ENCODE measurements at places on chromosomes 4 and X.

DNA sequence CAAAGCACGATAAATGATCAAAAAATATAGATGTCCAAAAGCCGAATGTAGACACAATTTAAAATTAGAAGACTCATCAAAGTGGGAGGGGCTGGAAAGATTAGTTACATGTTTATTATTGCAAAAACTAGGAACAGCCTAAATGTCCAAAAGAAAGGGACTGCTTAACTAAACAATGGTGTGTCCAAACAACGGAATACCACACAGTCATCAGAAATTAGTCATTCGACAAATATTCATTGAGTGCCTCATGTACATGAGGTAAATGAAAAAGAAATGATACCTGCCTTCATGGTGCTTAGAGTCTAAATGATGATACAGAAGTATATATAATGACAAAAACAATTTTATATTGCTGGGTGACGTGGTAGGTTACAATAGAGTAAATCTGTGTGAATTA lies 139.7 kb downstream of the MAML3 start:
- DNase-seq: no peak

- no peak for DNase-seq
Observed at GRCh38 chrX:18291006-18291545, 63.4 kb downstream of the SCML2 start.

DNA sequence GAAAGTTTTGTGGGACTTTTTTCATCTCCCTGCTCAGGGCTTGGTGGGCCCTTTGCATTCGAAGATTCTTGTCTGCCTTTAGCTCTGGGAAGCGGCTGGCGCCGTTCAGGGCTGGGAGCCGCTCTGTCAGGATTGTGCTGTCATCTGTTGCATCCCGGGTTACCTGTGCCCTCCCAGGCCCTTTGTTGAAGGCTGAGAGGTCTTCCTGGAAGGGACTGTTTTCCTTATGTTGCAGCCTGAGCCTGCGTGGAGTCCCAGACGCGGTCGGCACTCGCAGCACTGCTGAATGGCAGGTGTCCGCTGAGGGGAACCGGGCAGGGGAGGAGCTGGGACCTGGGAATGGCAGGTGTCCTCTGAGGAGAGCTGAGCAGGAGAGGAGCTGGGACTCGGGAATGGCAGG lies 15.9 kb downstream of the RGS12 start:
- DNase-seq: no peak

DNA sequence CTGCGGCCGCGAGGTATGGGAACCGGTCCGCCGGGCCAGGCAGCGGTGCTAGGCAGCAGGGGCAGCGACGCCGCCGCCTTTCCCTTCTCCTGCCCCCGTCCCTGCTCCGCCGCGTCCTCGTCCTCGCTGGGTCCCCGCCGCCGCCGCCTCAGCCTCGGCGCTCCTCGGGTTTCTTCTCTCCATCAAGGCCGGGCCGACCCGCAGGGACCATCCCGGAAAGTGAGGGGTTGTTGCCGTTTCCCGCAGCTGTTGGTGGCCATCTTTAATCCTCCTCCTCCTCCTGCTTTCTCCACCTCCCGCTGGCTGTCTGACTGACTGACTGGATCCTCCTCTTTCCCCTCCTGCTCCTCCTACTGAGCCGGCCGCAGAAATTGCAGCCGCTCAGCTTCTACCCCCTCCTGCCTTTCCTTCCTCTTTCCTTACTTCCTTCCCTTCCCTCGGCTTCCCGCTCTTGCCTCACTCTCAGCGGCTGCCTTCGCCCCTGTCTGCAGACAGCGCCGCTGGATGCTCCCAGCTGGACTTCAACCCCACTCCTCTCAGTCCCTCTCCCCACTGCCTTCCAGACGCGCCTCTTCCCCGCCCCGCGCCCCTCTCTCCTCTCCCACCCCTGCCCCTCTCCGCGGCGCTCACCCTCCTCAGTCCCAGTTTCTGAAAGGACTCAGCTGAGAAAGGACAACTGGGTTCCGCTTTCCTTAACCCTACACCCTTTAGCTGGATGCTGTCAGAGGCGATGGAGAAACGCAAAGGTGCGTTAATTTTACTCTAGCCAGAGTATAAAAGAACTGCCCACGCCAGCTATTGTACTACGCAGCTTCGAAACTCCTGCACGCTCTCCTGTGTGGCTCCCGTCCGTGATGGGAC lies at the start of gene WDFY3:
Gene WDFY3 (minus strand): TSS at position 309 of the 861 bp plus-strand sequence. CDS start 106,099 bp downstream, outside the sequence.
- DNase-seq: peak; percentile 96

GRCh38 chr4:48799157-48799556 lies 19.1 kb upstream of the FRYL start:
- DNase-seq: no peak

DNA sequence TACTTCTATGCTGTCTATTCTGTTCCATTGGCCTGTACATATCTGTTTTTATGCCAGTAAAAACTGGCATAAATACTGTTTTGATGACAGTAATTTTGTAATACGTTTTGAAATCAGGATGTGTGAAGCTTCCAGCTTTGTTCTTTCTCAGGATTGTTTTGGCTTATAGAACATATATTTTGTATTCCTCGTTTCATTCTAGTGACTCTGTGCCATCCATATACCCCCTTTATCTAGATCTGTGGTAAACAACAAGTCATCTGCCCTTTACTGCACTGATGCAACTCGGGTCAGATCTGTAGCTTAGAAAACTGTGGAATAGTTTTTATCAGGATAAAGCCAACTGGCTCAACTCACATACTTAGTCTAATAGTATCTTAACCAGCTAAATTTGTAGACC lies 233.7 kb downstream of the PRDM5 start:
- no peak for DNase-seq

GRCh38 chrX:72308566-72309296 lies 3.0 kb upstream of the CITED1 start:
- DNase-seq: peak; percentile 68

DNA sequence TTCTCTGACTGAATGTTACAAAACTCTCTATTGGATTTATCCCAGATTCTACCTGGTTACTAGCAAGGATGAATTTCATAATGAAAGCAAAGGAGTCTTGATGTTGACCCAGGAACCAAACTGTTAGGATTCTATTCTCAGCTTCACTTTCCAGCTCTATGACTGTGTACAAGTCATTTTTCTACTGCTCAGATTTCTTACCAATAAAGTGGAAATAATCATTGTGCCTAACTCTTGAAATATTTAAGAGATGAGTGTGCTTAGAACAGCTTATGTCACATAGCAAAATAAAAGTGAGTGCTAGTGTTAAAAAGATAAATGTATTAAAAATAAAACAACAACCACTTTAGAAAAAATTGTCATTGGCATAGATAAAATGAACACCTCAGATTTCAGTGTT lies 45.6 kb downstream of the EPHA5 start:
- peak; percentile 5 for DNase-seq

DNA sequence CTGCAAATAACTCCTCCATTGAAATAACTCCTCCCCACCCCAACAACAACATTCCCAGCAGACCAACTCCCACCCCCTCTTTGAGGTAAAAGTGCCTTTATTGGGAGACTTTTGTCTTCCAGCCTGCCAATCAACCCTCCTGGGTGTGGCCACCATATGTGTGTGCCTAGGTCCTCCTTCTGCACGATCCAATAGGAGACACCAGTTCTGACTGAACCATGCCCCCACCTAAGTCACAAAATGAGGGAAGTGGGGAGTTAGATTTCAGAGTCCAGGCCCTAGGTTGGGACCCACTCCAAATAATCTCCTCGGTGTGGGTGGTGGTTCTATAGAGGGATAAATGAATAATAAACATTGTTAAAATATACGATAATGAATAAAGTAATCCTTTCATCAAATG lies 3.0 kb downstream of the PLP2 start:
- DNase-seq: no peak

- no peak for DNase-seq
Observed at GRCh38 chr4:14152834-14153519, 525.5 kb upstream of the BOD1L1 start.

DNA sequence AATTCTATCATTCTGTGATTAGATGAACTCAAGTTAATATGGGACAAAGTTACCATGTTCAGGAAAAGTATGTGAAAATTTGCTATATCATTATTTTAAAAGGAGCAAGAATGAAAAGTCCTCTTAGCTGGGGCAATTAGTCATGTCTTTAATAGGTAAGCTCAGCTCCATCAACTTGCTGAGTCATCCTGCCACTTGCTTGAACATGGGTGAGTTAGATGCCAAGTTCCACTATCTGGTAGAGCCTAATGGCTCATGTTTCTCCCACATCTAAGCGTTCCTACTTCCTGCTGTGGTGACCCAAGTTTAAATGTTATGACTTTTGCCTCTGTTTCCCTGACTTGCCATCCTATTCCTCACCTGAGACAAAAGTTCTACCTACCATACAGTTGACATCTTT lies 276.8 kb downstream of the ZNF674 start:
- DNase-seq: peak; percentile 48

GRCh38 chr4:110518889-110519490 lies 43.0 kb downstream of the ENPEP start:
- peak; percentile 57 for DNase-seq

DNA sequence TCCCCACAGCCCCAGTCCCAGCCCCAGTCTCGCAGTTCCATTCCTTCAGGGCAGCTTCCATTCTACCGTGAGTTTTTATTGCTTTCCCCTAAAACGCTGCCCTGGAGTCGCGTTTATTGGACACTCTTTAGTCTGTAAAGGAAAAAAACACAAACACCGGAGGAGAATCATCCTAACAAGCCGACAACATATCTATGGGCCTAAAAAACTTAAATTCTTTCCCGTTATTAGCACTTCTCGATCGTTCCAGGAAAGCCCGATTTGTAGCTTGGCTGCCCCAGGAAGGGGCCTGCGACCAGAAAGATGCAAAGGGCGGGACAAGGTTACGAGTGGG lies 178.5 kb downstream of the CBR4 start:
- DNase-seq: peak; percentile 17

DNA sequence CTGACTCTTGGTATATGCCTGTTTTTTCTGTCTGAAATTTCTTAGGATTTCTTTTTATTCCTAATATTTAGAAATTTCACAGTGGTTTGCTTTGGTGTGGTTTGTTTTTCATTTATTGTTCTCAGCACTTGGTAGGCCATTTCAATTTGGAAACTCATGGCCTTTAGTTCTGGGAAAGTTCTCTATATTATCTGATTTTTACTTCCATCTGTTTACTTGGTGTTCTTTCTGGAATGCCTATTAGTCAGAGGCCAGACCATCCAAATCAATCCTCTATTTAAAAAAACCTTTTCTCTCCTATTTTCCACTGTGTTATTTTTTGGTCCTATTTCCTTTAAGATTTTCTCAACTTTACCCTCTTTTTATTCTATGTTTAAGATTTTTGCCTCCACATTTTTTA lies 188.1 kb upstream of the SFRP2 start:
- peak; percentile 27 for DNase-seq

- DNase-seq: no peak
Observed at GRCh38 chr4:21013501-21013900, 313.2 kb downstream of the PACRGL start.

DNA sequence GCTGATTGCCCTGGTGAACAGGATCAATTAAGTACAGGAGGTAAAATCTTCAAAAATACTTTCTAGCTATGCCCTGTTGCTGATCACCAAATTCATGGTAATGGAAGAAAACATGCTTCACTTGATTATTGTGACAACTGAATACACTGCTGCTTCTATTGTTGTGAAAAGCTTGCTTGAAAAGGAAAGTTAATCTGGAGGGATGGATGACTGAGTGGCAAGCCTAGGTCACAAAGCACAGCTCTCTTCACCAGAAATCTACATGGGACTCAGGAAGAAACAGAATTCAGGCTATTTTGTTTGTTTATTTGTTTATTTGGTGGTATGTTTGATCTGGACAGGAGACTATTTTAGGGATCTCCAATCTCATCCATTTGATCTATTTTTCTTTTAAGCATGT lies 182.0 kb downstream of the MGST2 start:
- no peak for DNase-seq

GRCh38 chrX:130895299-130895698 lies 7.7 kb downstream of the ENOX2 start:
- peak; percentile 50 for DNase-seq

DNA sequence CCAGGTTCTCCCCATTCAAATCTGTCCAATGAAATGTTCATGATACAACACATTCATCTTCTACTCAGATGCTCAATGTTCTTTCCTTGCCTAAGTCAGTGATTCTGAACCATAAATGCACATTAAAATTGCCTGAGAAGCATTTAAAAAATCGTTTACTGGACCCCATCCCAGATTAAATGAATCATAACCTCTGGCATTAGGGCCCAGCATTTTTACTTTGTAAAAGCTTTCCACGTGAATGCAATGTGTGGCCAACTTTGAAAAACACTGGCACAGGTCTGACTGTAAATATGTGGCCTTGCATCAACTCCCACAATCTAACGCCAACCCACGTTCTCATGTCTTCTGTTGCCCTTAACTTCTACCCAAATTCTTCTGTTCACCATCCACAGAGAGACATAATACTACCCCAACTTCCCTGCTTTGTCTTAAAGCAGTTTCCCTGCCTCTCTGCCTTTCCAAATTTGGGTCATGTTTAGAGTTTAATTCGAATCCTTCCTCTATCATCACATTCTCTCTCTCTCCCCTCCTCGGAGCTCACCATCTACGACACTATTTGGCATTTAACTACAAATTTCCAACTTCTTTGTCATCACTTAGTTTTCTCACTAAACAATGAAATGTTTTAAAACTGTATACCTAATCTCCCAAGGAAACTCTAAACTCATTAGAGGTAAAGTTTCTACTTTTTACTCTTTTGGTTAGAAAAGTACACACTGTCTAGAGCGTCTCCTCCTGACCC lies 78.7 kb downstream of the PRKG2 start:
- DNase-seq: peak; percentile 95

DNA sequence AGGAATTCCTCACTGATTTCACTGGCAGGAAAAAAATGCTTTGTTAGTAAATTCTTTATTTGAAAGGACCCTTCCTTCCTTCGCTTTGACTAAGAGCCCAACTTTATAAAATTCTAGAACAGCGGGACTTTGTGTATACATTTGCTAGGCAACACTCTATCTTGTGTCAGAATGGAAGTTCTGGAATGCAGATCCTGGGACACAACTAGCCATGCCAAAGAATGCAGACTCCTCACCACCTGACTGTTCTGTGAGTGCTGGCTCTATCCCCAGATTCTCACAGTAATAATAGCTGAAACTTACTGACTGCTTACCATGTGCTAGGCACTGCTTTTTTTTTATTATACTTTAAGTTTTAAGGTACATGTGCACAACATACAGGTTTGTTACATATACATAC lies 73.3 kb upstream of the ZDHHC15 start:
- DNase-seq: peak; percentile 21

DNA sequence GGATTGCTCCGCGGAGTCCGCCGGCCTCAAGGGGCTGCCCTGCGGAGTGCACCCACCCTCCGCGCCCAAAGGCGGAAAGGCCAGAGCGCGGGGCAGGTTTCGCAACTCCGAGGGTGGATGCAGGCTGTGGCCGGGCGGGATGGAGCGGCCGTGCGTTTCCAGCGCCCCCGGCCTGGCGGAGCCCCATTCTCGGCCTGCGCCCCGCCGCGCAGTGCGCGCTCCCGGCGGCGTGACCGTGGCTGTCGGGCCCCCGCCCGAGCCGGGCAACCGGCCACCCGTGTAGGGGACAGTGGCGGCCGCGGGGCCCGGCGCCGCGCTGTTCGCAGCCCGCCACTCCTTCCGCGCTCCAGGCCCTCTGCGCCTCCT lies 331 bp downstream of the SETD7 start:
- peak; percentile 78 for DNase-seq

- DNase-seq: no peak
Observed at GRCh38 chr4:90580326-90580725, 453.1 kb downstream of the CCSER1 start.

- no peak for DNase-seq
Observed at GRCh38 chrX:120365968-120366367, 4.1 kb downstream of the ATP1B4 start.

GRCh38 chrX:15430076-15430475 lies 45.9 kb upstream of the VEGFD start:
- no peak for DNase-seq

GRCh38 chr4:139866276-139866962 lies 200.8 kb downstream of the MGST2 start:
- DNase-seq: no peak

- DNase-seq: no peak
Observed at GRCh38 chr4:141899103-141899502, 262.7 kb downstream of the IL15 start.
